ENCODE measurements at places on chromosomes 3 and 15.
A peak's percentile ranks its signal among the peaks of the same experiment; 100 is the strongest.

GRCh38 chr15:100043692-100044091 lies 298.1 kb downstream of the ADAMTS17 start:
- DNase-seq, result no peak

- no peak for DNase-seq
These were observed 27.0 kb downstream of the SH3BP5 start for GRCh38 chr3:15305359-15305844.

- DNase-seq, result no peak
These were observed 194.9 kb downstream of the CHST2 start for GRCh38 chr3:143314251-143315093.

- no peak for DNase-seq
These were observed 54.0 kb upstream of the DLG1 start for GRCh38 chr3:197352382-197352781.

GRCh38 chr15:48924528-48925393 lies 39.0 kb downstream of the SHC4 start:
- no peak for DNase-seq

- DNase-seq, result no peak
These were observed 194.2 kb downstream of the MTHFS start for GRCh38 chr15:79702621-79703020.

DNA sequence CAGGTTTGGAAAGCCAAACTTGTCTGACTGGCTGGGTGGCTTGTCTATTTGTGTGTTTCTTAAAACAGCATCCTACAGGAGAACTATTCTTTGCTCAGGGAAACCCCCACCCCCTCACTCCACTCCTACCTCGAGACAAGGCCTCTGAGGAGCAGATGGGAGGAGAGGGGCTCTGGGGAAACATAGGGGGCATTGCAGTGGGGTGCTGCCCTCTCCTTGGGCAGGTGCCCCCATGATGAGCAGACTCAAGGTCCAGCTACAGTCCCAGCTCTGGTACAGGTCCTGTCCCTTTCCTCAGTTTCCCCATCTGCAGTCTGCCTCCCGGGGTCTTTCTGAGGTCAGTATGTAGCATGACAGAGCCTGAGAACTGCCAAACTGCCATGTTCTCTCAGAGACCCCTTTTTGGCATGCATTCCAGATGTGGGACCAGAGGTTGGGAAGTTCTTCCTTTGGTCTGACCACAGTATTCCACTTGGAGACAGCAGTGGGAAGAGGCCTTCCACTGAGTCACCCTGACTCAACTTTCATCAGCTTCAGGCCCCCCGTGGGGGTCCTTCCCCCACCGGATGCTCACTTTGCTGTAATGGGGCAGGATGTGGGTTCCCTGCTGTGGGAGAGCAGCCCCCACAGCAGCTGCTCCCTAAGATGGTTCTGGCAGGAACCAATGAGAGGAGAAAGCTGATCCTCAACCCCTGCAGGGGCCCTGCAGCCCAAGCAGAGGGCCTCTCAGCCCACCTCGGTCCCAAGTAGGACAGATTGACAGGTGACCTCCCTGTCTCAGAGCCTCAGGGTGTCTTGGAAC lies 32.3 kb upstream of the CYP11A1 start:
- DNase-seq, result no peak

- DNase-seq, result peak; percentile 48
These were observed 93.2 kb upstream of the RNF7 start for GRCh38 chr3:141644931-141645330.

- no peak for DNase-seq
These were observed 148.8 kb downstream of the SLC9A9 start for GRCh38 chr3:143699424-143699823.

GRCh38 chr3:77605308-77605707 lies 565.4 kb downstream of the ROBO2 start:
- DNase-seq, result no peak

DNA sequence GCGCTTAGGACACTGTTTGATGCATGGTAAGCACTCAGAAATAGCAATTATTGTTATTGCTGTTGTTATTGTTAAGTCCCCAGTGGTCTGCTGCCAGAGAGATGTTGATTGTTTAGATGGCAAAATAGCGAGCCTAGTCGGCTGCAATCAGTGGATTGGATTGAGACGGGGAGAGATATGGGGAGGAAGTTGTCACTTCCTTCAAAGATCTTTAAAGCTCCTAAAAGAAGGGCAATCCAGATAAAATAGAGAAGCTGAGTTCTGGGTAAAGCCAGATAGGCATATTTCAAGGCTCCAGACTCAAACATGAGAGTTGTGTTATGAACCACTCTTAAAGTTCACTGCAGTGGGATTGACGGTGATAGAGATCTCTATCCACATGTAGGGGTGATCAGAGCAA lies 64.5 kb downstream of the RYR3 start:
- no peak for DNase-seq

DNA sequence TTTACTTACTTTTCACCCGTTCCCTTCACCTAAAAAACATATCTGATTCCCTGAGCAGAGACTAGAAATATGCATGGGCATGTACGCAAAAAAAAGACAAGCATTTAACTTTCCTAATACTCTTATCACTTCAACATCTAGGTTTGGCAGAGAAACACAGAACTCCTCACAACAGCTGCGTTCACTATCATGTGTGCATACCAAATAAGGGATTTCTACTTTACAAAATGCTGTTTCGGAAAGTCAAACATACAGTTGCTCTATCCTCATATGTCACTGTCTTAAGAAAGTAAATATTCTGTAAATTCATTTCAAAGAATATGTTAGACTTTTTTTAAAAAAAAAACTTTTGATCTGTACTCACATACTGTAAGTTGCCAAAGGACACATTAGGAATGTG lies 65.1 kb upstream of the CBLB start:
- DNase-seq, result no peak

DNA sequence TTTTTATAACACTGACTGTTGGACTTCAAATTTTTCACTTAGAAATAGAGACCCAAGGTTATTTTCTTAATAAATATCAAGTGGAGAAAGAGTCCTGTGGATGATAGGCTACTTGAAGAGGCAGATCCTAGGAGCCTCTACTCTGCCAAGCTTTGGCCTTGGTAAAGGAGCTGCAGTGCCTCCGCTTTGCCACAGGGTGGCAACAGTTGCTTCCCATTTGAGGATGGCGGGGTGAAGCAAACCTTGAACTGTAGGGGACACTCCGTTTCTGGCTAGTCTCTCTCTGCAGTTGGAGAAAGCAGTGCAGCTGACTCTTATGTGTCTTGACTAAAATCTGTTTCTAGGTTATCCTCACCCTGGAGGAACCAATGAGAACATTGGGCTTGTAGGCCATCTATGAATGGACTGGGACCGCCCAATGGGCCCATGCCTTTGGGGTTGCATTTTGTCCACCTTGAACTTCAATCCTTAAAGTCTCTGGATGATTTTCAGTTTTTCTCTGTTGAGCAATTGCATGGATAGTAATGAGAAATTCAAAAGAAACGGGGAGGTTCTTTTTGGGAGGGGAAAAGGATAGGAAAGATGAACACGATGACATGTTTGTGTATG lies 9.8 kb downstream of the SCG5 start:
- DNase-seq, result no peak

- DNase-seq, result no peak
These were observed 180.9 kb upstream of the ROPN1 start for GRCh38 chr3:124172816-124173215.

- no peak for DNase-seq
These were observed 3.0 kb downstream of the BBX start for GRCh38 chr3:107525644-107526305.

- no peak for DNase-seq
These were observed 829 bp downstream of the DCP1A start for GRCh38 chr3:53346514-53346913.

GRCh38 chr3:105246536-105246935 lies 120.2 kb upstream of the ALCAM start:
- DNase-seq, result no peak

DNA sequence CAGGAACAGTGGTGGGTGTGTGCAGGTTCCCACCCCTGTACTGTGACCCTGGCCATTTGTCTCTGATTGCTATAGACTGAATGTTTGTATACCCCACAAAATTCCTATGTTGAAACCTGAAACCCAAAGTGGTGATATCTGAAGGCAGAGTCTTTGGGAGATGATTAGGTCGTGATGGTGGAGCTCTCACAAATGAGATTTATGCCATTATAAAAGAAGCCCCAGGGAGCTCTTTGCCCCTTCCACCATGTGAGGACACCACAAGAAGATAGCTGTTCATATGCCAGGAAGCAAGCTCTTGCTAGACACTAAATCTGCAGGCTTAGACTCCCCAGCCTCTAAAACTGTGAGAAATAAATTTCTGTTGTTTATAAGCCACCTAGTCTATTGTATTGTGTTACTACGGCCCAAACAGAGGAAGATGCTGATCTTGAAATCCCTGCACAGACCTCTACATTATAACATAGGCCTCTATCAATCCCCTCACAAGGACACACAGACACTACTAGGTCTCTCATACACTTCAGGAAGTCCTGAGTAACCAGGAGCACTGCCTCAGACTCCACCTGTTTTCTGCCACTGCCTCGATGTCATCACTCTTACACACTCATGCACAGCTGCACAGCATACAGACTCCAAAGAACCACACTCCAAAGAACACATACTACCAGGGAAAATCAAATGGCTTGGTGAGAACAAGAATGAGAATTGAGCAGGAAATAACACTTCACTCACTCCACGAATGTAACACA lies 14.7 kb downstream of the IGSF11 start:
- no peak for DNase-seq

GRCh38 chr15:27046880-27047279 lies 75.9 kb downstream of the GABRG3 start:
- no peak for DNase-seq

GRCh38 chr3:48013288-48013980 lies 2.8 kb downstream of the MAP4 start:
- DNase-seq, result no peak

DNA sequence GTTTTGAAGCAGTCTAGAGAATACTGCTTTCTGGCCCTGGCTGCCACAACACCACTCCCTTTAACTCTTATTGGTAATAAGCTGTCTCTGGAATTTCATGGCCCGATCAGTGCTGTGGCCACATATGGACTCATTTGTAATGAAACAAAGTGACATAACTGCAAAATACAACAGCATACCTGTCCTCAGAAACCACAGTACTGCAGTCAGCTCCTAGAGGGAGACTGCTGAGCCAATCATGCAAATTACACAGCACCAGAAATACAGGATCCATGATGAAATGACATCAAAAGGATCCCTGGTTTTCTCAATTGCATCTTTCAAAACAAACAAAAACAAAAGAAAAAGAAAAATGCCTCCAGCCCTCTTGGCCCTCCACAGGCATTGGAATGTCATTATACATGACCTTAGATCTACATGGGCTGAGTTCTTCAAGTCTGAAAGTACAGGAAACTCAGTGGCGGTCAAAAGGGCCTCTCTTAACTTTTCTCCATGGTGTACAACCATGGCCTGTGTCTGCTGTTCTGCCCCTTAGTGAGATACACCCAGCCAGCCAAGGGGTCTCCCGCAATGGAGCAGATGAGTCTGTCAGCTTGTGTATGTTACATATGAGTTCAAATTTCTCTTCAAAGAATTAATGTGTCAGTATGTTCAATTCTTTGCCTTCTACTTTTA lies 24.9 kb upstream of the KBTBD12 start:
- DNase-seq, result no peak

GRCh38 chr3:162029736-162030135 lies 533.1 kb downstream of the OTOL1 start:
- DNase-seq, result no peak

DNA sequence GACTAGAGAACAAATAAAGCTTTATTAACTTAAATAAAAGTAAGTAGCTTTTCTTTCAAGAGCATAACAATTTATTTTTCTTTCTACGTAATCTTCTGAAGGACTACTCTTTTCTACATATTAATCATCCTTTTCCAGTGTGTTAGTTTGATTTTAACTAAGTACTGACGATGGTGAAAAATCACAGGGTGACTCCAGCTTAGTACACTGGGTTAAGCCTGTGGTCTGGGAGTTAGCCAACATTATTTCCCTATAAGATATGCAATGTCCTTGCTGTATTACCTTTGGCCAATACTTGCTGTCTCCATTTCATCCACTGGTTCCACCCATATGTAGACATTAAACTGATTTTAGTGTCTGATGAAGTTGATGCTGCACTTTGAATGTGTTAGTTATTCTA lies 508.6 kb upstream of the SUCLG2 start:
- DNase-seq, result no peak

- no peak for DNase-seq
These were observed 60.4 kb downstream of the CACNA2D2 start for GRCh38 chr3:50442945-50443579.

GRCh38 chr15:48253172-48253571 lies 47.1 kb downstream of the SLC12A1 start:
- no peak for DNase-seq

- no peak for DNase-seq
These were observed 85.5 kb downstream of the FLNB start for GRCh38 chr3:58093574-58094195.

DNA sequence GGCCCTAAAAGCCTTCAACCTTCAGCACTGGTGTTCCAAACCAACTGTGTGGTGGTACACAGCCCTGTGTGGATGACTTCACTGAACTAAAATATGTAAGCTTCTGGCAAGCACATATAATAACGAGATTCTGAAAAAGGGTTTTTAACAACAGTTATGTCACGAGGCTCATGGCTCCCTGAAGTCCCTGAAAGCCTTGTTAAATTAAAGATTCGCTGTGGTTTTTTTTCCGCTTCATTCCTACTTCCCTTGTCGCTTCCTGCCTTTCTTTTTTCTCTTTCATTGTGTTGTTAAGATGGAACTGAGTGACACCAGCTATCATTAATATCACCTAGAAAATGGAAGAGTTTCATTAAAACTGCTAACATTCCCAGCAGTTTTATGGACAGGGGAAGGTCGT lies 3.5 kb downstream of the RORA start:
- DNase-seq, result no peak

DNA sequence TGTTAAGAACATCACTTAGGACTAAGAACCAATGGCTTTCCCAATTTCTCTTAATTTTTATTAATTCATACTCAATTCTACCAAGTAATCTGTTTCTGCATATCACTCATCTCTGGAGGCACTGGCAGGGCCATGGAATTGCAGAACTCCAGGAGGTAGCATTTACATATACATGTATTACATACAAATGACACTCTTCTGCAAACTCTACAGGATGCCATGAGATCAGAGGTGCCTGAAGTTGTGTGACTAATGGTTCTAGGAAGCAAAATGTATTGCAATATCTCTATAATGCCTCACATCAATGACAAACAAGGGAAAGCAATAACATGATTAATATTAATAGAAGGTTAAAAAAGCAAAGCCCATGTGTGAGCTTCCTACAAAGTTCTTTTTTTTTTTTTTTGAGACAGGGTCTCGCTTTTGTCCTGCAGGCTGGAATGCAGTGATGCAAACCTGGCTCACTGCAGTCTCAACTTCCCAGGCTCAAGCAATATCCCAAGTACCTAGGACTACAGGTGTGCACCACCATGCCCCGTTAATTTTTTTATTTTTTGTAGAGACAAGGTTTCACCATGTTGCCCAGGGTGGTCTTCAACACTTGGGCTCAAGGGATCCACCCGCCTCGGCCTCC lies 33.0 kb downstream of the DENND6A start:
- no peak for DNase-seq
